ENCODE measurements at places on chromosomes 11 and 22. TPM values are rescaled to one million over a fixed set of nuclear protein-coding genes. Genes with fewer than 3 reads are reported as not detected.

- H3K4me3 ChIP-seq: no peak overlapping the region
- peaks cover 3% of the 10 kb centered on the region for H3K4me1 ChIP-seq
- H3K36me3 ChIP-seq: no peaks in the 10 kb centered on the region
- no peak for DNase-seq
- peaks cover 4% of the 10 kb centered on the region for H3K27me3 ChIP-seq
Observed at GRCh38 chr11:112727341-112727841, 233.8 kb upstream of the NCAM1 start.

- peak; percentile 85 for DNase-seq
- H3K4me1 ChIP-seq: peaks cover 12% of the 10 kb centered on the region
- peaks cover 5% of the 10 kb centered on the region for H3K36me3 ChIP-seq
- H3K27ac ChIP-seq: peak overlapping the region; percentile 50
Observed at GRCh38 chr22:37734964-37735451, 38.2 kb downstream of the TRIOBP start.

UBQLN3 gene
- total RNA-seq: not detected

CABP4 gene
- not detected for total RNA-seq

- H3K4me3 ChIP-seq: no peak overlapping the region
- no peaks in the 10 kb centered on the region for H3K36me3 ChIP-seq
- DNase-seq: no peak
Observed at GRCh38 chr22:45952553-45952952, 24.4 kb downstream of the WNT7B start.

CECR2 gene
- 178 TPM for total RNA-seq

DNA sequence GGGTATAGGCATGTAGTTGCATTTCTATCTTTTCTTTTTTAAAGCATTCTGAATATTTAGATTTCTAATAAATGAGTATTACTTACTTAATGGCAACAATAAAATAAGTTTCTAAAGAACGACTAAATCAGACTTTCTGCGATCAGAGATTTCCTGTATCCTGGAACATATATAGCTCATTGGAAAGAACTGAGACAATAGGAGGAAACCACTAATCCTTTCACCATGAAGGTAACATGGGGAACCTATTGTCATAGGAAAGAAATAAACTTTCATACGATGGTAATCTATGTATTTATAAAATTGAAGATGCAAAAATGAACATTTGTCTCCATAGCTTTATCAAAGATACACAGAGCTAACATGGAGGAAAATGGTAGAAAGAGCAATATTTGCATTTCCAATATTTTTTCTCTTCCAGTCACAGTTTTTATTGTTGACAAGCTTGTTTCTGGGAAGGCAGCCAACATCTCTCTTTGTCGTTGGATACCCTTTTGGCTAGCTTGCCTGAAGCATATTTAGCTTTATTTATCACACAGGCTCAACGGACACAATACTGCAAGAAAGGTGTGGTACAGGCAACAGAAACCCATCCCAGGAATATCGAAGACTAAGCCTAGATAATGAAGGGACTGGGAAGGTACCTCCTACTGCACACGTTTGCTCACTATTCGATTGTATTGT is 293.3 kb upstream of the MPPED2 start:
- no peaks in the 10 kb centered on the region for H3K4me1 ChIP-seq
- H3K36me3 ChIP-seq: no peaks in the 10 kb centered on the region
- no peak for DNase-seq
- no peak overlapping the region for H3K27ac ChIP-seq

GRCh38 chr11:122099374-122100036 is 16.5 kb downstream of the BLID start:
- peak overlapping the region; percentile 69 for H3K4me3 ChIP-seq
- no peak overlapping the region for H3K27ac ChIP-seq
- no peaks in the 10 kb centered on the region for H3K27me3 ChIP-seq
- no peaks in the 10 kb centered on the region for H3K36me3 ChIP-seq
- peaks cover 6% of the 10 kb centered on the region for H3K4me1 ChIP-seq

DNA sequence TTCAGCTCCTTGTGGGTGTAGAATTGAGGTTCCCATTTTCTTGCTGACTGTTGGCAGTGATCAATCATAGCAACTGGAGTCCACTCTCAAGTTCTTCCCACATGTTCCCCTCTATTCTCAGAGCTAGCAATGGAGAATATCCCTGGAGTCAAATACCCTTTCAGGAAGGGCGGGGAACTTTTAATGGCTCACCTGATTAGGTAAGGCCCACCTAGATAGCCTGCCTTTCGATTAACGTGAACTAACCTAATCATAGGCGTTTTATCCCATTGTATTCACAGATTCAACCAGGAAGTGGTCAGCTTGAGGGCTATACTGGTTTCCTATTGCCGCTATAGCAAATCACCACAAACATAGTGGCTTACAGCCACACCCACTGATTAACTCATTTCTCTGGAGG is 7.1 kb upstream of the LRRC55 start:
- peaks cover 4% of the 10 kb centered on the region for H3K27me3 ChIP-seq
- H3K36me3 ChIP-seq: no peaks in the 10 kb centered on the region
- DNase-seq: no peak
- no peak overlapping the region for H3K27ac ChIP-seq

DNA sequence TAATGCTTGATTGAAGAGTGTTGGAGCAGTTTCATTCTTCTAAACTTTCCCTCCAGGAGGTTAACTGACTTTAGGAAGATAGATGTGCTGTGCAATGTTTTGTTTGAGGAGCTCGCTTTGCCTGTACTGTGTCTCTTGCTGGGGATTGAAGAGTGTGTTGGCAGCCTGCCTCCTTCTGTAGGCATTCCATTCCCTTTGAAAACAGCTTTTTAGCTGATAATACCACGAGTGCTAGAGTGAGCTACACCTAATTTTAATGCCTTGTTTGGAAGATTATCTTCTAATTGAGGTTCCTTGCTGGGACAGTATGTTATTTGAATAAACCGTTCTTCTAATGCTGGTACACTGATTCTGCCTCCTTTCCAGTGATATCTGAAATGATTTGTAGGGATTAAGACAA is 7.2 kb downstream of the DDX10 start:
- no peak overlapping the region for H3K4me3 ChIP-seq
- H3K27ac ChIP-seq: no peak overlapping the region
- no peaks in the 10 kb centered on the region for H3K36me3 ChIP-seq
- DNase-seq: no peak
- H3K27me3 ChIP-seq: no peaks in the 10 kb centered on the region

THY1 gene
- total RNA-seq: 22.0 TPM

DNA sequence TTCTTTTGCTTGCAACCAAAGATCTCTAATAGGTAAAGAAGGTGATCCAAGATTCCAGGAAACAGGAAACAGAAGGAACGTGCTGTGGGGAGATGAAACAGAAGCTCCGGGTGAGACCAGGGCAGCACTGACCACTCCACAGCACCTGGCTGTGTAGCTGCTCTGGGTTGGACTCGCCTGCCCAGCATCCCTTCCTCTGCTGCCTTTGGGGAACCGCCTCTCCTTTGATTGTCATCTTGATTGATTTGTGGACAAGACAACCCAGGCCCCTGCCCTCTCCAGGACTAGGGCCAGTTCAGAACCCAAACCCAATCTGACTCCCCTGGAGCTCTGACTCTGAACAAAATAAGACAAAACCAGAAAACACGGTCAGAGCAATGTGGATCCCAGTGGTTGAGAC is 14.7 kb upstream of the APOBEC3A start:
- no peaks in the 10 kb centered on the region for H3K4me1 ChIP-seq
- no peak overlapping the region for H3K27ac ChIP-seq
- H3K4me3 ChIP-seq: no peak overlapping the region
- H3K27me3 ChIP-seq: peaks cover 5% of the 10 kb centered on the region

DNA sequence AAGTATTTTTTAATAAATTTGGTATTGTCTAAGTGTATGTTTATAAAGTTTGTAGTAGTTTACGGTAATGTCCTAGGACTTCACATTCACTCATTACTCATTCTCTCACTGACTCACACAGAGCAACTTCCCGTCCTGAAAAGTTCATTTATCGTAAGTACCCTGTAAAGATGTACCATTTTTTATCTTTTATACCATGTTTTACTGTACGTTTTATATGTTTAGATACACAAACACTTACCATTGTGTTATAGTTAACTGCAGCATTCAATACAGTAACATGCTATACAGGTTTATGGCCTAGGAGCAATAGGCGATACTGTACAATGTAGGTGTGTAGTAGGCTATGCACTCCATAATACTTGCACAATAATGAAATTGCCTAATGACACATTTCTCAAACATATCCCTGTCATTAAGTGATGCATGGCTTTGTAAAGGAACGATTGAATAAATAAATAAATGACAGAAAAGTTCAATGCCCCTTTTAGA is 12.5 kb upstream of the CARD18 start:
- no peak overlapping the region for H3K27ac ChIP-seq
- no peaks in the 10 kb centered on the region for H3K27me3 ChIP-seq
- no peaks in the 10 kb centered on the region for H3K4me1 ChIP-seq
- DNase-seq: no peak
- H3K4me3 ChIP-seq: no peak overlapping the region
- H3K36me3 ChIP-seq: no peaks in the 10 kb centered on the region

DNA sequence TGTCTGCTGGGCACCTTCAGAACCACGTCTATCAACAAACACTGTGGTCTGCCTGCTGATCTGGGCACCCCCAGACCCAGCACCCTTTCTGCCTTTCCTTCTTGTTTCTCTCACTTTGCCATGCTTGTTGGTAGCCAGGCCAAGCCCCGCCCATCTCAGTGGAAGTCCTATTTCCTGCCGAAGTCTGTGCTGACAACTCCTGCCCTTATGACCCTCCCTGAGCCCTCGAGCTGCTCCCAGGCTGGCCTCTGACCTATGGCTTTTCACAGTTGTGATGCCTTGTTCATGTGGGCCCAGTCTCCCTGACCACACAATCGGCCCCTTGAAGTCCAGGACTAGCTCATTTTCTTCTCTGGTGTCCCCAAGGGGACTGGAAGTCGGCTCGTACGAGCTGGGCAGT is 132.1 kb downstream of the DSCAML1 start:
- peaks cover 9% of the 10 kb centered on the region for H3K27me3 ChIP-seq
- H3K27ac ChIP-seq: no peak overlapping the region
- no peak for DNase-seq
- no peak overlapping the region for H3K4me3 ChIP-seq
- H3K36me3 ChIP-seq: no peaks in the 10 kb centered on the region

DNA sequence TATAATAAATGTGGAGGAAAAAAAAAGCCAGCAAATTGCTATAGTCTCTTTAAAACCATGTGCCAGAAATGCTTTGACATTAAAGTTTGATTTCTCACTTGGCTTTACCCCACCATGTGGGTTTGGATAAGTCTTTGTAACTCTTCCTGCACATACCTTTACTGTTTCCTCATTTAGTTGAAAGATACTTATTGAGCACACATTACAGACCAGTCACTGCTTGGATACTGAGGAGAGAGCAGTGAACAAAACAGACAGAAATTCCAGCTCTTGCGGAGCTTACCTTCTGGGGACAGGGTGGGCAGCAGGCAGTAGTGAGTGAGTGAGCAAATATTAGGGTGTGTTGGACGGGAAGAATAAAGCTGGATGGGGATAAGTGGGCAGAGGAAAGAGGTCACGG is 13.7 kb downstream of the PACS1 start:
- peaks cover 12% of the 10 kb centered on the region for H3K4me1 ChIP-seq
- H3K4me3 ChIP-seq: peak overlapping the region; percentile 58
- H3K27ac ChIP-seq: no peak overlapping the region
- H3K36me3 ChIP-seq: no peaks in the 10 kb centered on the region
- DNase-seq: no peak

DNA sequence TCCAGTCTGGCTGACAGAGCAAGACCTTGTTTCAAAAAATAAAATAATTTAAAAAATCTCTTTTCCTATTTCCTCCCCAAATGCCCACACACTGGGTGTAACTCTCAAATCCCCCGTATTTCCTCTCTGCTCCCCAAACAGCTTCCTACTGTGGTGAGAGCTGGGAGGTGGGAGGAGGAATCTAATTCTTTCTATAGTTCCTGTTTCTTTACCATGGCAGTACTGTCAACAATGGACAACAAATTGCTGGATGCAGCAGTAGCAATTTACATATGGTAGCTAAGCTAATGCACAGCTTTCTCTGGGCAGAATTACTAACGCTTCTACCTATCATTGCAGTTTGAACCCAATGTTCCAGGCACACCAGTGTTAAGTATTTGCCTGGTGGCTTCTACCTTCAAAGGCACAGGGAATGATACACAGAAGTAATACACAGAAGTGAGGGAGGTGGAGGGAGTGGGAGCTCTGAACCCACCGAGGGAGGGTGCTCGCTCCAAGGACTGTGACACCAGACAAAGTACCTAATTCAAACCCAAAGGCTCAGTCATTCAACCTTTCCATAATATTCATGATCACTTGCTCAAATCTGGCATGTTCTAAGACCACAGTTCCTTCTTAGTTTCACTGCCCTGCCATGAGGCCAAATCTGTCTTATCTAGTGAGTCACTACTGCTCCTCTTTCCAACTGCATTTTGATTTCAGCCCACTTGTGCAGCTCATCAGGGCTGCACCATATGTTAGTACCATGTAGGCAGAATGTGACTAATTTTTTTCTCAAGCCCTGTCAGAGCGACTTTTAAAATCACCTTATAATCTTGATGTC is 37.9 kb downstream of the CELF1 start:
- DNase-seq: no peak
- no peaks in the 10 kb centered on the region for H3K36me3 ChIP-seq
- peak overlapping the region; percentile 35 for H3K4me3 ChIP-seq

GRCh38 chr11:15864026-15864805 is 492.1 kb downstream of the SOX6 start:
- no peak overlapping the region for H3K27ac ChIP-seq
- H3K36me3 ChIP-seq: no peaks in the 10 kb centered on the region
- no peak for DNase-seq
- peaks cover 2% of the 10 kb centered on the region for H3K27me3 ChIP-seq
- no peak overlapping the region for H3K4me3 ChIP-seq
- H3K4me1 ChIP-seq: peaks cover 8% of the 10 kb centered on the region

- H3K4me3 ChIP-seq: no peak overlapping the region
- no peak for DNase-seq
Observed at GRCh38 chr11:113690619-113691569, 15.2 kb downstream of the TMPRSS5 start.

MS4A3 gene
- not detected for total RNA-seq
